ENCODE measurements at places on chromosomes 12 and 14.
A peak's percentile ranks its signal among the peaks of the same experiment; 100 is the strongest.

- DNase-seq = no peak
These were observed 15.0 kb downstream of the PACS2 start for GRCh38 chr14:105329411-105330150.

DNA sequence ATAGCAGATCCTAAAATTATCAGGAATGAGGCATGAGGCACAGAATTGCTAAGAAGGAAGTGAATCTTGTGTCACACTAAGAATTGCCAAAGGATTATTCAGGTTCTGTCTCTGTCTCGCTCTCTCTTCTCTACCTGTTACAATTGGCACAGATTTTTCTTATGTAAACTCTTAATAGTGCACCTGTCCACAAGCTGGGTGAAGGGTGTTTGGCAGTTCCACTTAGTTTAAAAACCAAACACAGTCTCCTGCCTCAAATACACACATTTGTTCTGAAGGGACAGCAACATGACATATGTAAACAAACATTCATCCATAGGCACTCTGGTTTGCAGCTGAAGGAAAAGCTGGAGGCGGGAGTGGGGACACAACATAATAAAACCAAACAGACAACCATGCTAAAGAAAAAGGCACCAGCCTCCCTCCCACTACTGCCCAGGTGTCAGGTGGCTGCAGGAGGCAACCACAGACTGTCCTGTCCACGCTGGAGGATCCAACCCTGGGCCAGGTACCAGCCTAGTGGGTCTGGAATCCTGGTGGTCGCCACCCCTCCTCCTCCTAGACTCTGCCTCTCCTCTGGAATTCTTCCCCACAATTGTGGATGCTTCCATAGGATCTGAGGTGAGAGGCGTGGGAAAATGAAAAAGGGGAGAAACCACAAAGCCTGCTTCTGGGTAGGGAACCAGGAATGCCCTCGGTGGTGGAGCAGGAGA lies 81.2 kb downstream of the TMEM260 start:
- DNase-seq = no peak

DNA sequence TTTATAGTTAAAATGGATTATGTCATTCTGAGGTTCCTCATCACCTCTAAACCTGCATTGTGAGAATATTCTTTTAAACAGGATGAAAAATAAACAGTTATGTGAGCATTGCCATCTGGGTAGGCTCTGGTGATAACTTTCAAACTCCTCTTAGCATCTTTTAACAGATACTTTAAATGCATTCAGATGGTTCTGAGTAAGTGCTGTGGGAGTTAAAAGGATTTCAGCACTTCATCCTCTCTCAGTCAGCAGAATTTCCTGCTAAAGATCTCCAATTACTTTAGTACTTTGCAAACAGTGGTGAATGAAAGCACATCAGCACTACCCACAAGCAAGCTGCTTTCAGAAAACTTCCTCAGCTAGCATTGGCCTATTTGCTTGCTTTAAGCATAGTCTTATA lies 59.3 kb upstream of the TMTC1 start:
- no peak for DNase-seq

- no peak for DNase-seq
These were observed 476.8 kb downstream of the RGS6 start for GRCh38 chr14:72409047-72409446.

- DNase-seq = no peak
These were observed 105.8 kb downstream of the ZNF664 start for GRCh38 chr12:124078800-124079199.

- DNase-seq = no peak
These were observed 1.9 kb upstream of the KLHDC1 start for GRCh38 chr14:49691031-49691430.

DNA sequence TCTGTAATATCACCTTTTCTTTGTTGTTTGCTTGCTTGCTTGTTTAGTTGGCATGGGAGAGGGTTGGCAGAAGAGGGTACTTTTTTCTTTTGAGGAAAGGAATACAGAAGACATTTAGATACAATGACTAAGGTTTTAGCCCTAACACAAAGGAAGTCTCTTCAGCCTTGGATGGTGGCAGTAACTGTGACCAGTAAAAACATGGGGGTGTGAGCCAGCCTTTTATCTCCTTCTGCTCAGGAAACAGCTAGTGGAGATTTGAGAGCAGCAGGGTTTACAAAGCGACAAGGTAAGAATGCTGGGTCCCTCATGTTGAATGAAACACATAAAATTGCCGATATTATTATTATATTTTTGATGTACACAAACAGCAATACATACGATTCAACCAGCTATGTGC lies 40.4 kb downstream of the SLC8A3 start:
- DNase-seq = no peak

DNA sequence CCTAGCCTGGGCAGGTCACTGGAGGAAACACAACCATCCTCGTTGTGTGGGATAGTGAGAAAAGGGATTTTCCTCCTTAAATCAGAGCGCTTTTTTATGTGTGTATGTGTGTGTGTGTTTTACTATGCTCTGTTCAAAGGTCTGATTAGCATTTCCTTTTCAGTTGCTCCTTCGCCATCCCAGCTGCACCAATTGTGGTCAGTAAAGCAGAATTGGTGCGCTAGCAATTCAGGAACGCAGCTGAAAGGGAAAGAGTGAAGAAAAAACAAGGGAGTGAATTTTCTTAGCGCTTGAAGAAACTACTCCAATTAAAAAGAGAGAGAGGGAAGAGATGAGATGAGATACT lies 173.3 kb upstream of the PARP11 start:
- DNase-seq = no peak

DNA sequence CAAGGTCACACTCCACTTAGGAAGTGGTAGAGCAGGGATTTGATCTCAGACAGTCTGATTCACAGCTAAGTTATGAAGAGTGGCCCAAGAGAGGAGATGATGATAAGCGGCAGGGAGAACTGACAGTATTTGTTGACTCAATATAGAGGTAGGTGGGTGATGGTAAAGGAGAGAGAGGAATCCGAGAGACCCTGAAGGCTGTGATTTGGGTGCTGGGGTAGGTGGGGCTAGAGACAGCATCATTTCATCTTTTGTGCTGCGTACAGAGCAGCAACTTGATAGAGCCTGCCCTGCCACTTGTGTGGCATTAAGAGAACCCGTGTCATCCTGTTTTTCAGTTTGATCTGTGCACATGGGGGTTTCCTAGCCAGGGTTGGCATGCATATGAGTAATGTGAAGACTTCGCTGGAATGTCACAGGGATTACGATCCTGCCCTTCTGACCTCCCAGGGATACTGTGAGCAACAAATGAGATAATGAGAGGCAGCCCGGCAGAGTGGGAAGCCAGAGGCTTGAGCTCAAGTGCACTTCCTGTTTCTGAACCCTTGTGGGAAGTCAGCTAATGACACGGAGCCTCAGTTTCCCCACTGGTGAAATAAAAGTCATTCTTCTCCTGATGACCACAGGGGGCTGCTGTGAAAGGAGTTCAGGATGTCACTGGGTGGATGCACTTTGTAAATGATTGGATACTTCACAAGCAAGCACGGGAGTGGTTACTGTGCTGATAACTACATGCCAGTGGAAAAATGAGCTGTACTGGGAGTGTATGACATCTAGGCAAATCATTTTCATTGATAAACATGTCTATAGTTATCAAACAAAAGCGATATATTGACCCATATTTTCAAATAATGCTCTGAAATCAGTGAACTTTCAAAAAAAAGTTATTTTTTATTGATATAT lies 59.5 kb upstream of the IGF1 start:
- no peak for DNase-seq

DNA sequence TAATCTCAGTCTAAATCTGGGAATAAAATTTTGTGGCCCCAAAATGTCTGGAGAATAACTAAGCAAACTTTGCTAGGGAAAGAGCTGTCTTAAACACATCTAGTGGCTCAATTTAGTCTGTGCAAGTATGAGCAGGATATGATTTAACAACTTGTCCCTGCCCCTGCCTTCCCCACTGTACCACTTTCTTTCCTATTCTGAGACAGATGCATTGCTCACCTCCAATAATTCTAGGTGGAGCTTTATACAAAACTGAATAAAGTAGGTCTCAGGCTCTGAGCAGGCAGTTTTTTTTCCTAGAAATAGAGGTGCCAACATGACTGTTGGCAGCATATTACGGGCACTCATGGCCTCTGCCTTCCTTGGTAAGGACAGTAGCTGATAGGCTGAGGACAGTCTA lies 412.1 kb downstream of the DAD1 start:
- no peak for DNase-seq

GRCh38 chr12:41930866-41931437 lies 213.7 kb downstream of the GXYLT1 start:
- DNase-seq = no peak

DNA sequence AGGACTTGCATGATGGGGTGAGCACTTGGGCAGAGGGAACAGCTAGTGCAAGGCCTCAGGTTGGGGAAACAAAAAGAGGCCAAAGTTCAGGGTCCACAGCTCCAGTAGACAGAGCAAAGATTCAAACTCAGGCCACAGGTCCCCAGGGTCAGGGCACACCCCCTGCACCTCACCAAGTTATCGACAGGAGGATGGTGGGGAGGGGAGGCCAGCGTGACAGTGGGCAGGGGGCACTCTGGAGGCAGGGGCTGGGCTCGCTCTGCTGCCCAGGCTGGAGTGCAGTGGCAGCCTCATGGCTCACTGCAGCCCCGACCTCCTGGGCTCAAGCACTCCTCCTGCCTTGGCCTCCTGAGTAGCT lies 32.4 kb upstream of the ULK1 start:
- DNase-seq = no peak

- no peak for DNase-seq
These were observed 14.1 kb upstream of the GPRC5A start for GRCh38 chr12:12877153-12877768.

DNA sequence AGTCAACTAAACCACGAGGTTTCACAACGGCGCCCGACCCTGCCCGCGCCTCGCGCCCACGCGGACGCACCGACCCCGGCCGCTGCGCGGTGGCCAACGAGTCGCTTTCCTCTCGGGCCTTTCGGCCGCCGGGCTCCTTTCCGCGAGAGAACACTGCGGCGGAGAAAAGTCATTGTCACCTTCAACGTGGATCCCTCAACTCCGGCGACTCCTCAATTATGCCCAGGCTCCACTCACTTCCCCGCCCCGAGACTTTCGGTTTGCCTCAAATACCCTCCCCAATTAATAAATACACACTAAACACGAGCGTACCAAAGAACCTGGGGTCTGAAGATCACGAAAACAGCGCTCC lies 450 bp downstream of the SINHCAF start:
- DNase-seq = peak; percentile 35
